PC-9 (cell line): ENCODE measurements at places on chromosomes 12 and 14. TPM values are rescaled to one million over a fixed set of nuclear protein-coding genes. Genes with fewer than 3 reads are reported as not detected.

DNA sequence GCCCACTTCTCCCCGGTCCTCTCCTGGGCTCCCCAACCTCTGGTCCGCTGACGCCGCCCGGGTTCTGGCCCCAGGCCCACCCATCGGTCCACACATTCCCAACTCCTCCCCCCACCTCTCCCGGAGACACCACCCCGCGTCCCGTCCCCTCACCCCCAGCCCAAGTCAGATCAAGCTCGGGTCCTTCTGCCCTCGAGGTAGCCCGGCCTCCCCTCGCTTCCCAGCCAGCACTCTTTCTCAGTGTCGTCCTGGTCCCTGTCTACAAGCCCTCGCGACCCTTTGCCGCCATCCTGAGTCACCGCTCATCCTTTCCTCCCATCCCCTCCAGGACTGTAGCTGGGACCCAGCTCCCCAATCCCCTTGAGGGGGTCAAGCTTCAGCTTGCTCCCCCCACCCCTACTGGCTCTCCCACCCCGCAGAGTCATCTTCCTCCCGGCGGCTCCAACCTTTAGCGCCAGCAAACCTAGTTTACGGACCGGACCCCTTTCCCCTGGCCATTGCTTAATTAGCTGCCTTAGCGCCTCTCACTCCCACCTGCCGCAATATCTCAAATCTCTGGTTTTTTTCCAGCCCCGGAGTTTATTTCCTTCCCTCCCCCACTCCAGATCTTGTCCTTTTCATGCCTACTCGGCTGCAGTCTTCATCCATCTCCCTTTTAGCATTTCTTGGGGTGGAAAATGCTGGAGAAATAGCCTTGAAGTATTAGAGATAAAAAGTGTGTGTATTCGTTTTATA is 1.1 kb downstream of the PPP4R4 start:
- H3K27me3 ChIP-seq = peaks cover 16% of the 10 kb centered on the region
- H3K36me3 ChIP-seq = no peaks in the 10 kb centered on the region
- no peak overlapping the region for H3K4me3 ChIP-seq
- DNase-seq = no peak

DNA sequence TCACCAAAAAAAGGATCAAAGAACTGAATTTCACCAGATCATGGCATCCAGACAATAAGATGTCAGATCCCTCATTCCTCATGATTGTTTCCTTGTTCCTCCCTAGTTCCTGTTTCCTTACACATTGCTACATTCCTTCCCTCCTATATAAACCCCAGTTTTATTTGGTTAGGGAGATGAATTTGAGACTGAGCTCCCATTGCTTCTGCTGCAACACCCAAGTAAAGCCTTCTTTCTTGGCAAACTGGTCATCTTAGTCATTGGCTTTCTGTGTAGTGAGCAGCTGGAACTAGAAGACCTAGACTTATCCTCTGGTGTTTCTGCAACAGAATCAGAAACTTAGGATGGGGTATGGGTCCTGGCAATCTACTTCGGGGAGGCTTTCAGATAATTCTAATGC is 217.9 kb downstream of the NOVA1 start:
- no peak for DNase-seq
- H3K27me3 ChIP-seq = no peaks in the 10 kb centered on the region
- no peaks in the 10 kb centered on the region for H3K36me3 ChIP-seq
- no peak overlapping the region for H3K4me3 ChIP-seq

DNA sequence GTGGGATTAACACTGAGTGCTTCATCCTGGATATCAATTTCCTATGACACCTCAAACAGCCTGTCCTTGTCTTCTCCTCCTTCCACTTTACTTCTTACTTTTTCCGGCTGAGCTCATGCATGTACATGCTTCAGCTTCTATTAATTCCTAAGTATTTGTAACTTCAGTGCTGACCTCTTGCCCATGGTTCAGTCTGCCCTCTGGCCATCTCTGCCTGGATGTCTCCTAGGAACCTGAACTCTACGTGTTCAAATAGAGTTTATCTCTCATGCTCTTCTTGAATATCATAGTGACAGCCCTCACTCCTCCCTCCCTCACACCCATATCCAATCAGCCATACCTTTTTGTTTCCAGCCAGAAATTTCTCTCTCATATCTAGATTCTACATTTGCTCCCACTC is 141.6 kb downstream of the ATP23 start:
- H3K27me3 ChIP-seq = no peaks in the 10 kb centered on the region
- H3K27ac ChIP-seq = no peak overlapping the region
- no peak overlapping the region for H3K4me3 ChIP-seq
- H3K36me3 ChIP-seq = no peaks in the 10 kb centered on the region

GRCh38 chr12:132610051-132610759 is at the start of gene LRCOL1:
Gene LRCOL1 (minus strand): TSS chr12:132610582. CDS start chr12:132606251, 4,331 bp downstream.
- H3K4me1 ChIP-seq = no peaks in the 10 kb centered on the region
- no peaks in the 10 kb centered on the region for H3K36me3 ChIP-seq
- no peak within 1 kb of the TSS for H3K4me3 ChIP-seq
- peaks cover 62% of the 10 kb centered on the region for H3K27me3 ChIP-seq
- H3K27ac ChIP-seq = no peak within 1 kb of the TSS

The AICDA gene
- total RNA-seq = not detected in 2 replicates

DNA sequence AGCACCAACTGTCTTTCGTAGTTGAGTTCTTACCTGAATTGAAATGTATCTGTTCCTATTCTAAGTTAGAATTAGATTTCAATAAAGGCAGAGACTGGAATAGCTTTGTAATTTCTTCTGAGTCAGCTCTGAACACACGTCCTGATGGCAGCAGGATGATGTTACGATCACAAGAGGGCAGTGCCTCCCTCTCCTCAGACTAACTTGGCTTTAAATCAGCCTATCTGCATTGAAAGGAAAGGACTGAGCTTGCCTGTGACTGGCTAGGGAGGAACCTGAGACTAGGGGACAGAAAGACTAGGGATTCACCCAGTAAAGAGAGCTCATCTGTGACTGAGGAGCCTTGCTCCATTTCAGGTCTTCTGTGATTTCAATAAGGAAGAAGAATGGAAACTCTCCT is 323.7 kb upstream of the OR4E1 start:
- no peaks in the 10 kb centered on the region for H3K27me3 ChIP-seq
- DNase-seq = no peak
- H3K27ac ChIP-seq = no peak overlapping the region
- H3K4me1 ChIP-seq = no peaks in the 10 kb centered on the region

DNA sequence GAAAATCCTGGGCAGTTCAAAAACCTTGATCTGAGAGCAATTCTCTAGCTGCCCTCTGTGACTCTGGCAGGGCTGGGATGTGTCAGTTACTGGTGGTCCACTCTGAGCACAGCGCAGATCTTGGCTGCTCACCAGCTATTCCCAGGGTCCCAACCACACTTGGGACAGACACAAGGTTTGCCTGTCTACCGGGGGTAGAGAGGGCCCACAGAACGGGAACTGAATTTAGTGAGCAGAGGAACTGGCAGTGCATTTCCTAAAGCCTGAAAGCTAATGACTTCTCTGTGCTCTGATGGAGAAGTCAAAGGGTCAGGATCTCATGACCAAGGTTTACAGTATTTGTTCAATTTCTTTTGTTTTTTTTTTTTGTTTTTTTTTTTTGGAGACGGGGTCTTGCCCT is 2.6 kb downstream of the PDE6H start:
- DNase-seq = no peak
- no peaks in the 10 kb centered on the region for H3K27me3 ChIP-seq
- H3K4me3 ChIP-seq = no peak overlapping the region
- no peaks in the 10 kb centered on the region for H3K4me1 ChIP-seq

DNA sequence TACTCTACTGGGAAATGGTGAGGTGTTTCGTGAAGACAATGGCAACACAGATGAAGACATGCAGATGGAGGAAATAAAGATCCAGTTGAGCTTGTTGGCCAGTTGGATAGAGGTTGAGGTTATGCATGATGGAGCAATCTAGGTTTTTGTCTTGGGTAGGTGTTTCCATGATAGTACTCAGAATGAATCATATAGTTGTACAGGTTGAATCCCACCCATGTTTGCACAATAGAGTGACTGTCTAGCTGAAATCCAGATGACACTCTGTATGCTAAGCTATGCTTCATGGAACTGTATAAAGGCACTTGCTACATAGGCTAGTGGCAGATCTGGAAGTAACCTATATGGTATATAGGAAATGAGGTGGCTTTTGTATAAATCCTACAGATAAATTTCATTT is 264.9 kb downstream of the NAV3 start:
- H3K36me3 ChIP-seq = no peaks in the 10 kb centered on the region
- no peak overlapping the region for H3K4me3 ChIP-seq
- H3K27ac ChIP-seq = no peak overlapping the region
- DNase-seq = no peak

The ETNK1 gene
- 64.0 and 87.9 TPM in 2 replicates for total RNA-seq

DNA sequence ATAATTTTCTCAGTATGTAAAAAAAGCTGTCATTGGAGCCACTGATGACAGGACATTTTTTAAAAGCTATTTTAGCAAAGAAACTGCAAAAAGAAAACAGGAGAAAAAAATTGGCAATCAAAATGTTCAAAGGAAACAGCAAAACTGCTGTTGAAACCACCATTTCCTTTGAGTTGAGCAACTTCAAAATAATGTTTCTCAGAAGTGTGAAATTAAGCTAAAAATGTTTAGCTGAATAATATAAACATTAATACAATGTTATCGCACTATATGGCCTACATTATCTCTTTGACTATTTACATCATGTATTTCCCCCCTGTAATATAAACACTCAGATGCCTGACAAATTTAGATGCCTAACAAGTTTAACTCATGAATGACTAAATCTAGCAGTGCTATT is 23.4 kb upstream of the GLIPR1 start:
- no peak overlapping the region for H3K27ac ChIP-seq
- DNase-seq = no peak
- no peaks in the 10 kb centered on the region for H3K27me3 ChIP-seq
- no peaks in the 10 kb centered on the region for H3K36me3 ChIP-seq
- H3K4me1 ChIP-seq = no peaks in the 10 kb centered on the region
- H3K4me3 ChIP-seq = no peak overlapping the region

The ACACB gene
- 13.8 and 15.1 TPM in 2 replicates for total RNA-seq

The SDR9C7 gene
- total RNA-seq = not detected in 2 replicates

The GCN1 gene
- 116 and 119 TPM in 2 replicates for total RNA-seq

DNA sequence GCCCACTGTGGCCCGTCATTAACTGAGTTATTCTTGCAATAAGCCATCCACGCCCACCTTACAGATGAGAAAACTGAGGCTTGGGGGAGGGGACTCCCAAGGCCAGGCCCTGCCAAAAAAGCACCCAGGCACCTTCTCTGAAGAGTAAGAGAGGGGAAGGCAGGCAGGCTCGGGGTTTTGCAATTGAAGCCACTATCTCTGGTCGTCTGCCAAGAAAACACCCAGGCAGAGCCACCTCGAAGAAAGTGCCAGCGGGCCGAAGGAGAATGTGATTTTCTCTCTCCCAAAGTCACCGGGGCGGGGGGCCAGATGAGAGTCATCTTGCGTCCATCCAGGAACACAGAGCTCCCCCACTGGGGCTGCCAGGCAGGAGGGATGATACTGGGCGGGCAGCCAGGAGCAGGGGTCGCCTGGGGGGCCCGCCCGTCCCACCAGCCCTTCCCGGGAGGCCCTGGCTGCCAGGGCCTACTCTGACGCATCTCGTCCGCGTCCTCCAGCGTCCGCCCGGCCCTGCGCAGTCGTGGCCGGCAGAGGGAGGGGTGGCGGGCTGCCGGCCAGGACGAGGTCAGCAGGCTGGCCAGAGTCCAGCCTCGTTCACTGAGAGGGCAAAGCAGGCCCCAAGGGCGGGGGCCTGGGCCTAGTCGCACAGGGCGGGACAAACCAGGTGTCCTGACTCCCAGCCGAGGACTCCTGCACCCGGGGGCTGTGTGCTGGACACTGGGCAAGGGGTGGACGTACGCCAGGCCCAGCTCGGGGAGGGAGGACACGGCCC is 74.3 kb downstream of the RFLNA start:
- peak overlapping the region; percentile 35; the same call in 1 of the 2 replicates for H3K4me3 ChIP-seq
- peak; percentile 92 for DNase-seq
- peaks cover 48% of the 10 kb centered on the region for H3K4me1 ChIP-seq
- peak overlapping the region; percentile 69 for H3K27ac ChIP-seq

DNA sequence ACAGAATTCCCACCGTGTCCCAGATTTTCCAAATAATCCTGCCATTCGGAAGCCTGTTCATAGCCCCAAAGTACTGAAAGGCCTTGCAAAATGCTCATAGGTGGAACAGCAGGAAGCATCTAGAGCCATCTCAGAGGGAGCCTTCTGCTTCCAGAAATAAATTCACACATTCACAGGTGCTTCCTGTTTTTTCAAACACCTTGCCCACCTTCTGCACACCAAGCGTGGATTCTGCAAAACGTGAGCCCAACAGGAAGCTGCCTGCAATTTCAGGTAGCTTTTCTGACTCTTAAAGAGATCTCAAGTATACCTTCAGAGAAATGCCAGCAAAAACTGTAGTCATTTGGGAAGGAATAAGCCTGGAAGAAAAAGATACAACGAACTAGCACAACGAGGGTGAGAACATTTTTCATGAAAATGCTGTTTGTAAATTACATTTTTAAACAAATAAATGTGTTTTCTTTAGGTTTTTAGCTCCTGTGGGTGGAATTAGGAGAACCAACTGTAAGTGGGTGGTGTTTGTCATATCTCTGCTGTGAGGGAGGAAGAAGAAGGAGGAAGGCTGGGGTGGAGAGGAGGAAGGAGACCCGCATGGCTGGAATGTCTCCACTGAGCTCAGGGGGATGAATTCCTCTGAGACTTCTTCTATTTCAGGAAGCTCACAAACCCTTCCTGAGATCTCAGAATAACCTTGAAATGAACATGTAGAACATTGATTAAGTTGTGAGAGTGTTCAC is at the start of gene IFNG-AS1:
Gene IFNG-AS1, plus strand, starts transcription at position 264 of the 737 bp plus-strand sequence.
- DNase-seq = no peak
- no peaks in the 10 kb centered on the region for H3K27me3 ChIP-seq
- no peak within 1 kb of the TSS for H3K4me3 ChIP-seq
- H3K27ac ChIP-seq = no peak within 1 kb of the TSS
- no peaks in the 10 kb centered on the region for H3K36me3 ChIP-seq
- no peaks in the 10 kb centered on the region for H3K4me1 ChIP-seq

The TC2N gene
- 5.1 and 7.7 TPM in 2 replicates for total RNA-seq

DNA sequence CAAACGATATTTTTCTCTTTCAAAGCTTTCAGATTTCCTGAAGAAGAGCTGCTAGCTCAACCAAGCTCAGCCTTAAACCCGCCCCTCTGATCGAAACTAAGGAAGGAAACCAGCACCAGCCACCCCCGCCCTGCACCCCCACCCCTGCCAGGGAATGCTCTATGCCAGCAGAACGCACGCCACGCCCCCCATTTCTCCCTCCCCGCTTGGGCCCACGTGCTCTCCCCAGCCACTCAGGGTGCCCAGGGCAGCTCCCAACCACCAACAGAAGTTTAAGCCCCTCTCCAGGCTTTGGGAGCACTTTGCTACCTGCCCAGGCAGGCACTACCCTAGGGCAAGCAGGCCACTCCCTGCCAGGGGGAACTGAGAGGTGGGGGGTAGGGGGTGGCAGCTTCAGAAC is 18.8 kb upstream of the KRT78 start:
- no peaks in the 10 kb centered on the region for H3K27me3 ChIP-seq
- H3K4me1 ChIP-seq = peaks cover 31% of the 10 kb centered on the region
- no peak overlapping the region for H3K4me3 ChIP-seq
- DNase-seq = no peak
- H3K27ac ChIP-seq = no peak overlapping the region

- no peaks in the 10 kb centered on the region for H3K4me1 ChIP-seq
- H3K4me3 ChIP-seq = no peak overlapping the region
- no peaks in the 10 kb centered on the region for H3K36me3 ChIP-seq
- peaks cover 44% of the 10 kb centered on the region for H3K27me3 ChIP-seq
- H3K27ac ChIP-seq = no peak overlapping the region
Observed at GRCh38 chr12:3698218-3698974, 54.5 kb downstream of the CRACR2A start.

GRCh38 chr12:64627771-64628170 is 17.5 kb downstream of the RASSF3 start:
- no peak overlapping the region for H3K4me3 ChIP-seq
- H3K27me3 ChIP-seq = no peaks in the 10 kb centered on the region
- no peak for DNase-seq
- H3K36me3 ChIP-seq = peaks cover 9% of the 10 kb centered on the region; the same call in 1 of the 2 replicates
- H3K27ac ChIP-seq = peak overlapping the region; percentile 100
- peaks cover 55% of the 10 kb centered on the region for H3K4me1 ChIP-seq

The TSPAN19 gene
- total RNA-seq = not detected in 2 replicates
